Pancreas (tissue), 10 donors: ENCODE measurements at places on chromosomes 2 and 18. TPM values are rescaled to one million over a fixed set of nuclear protein-coding genes. Genes with fewer than 3 reads are reported as not detected.

The IL1RL1 gene
- 1.3 TPM for polyA plus RNA-seq

The LIMS2 gene
- 77.9 TPM for polyA plus RNA-seq

The UGT1A7 gene
- polyA plus RNA-seq, result not detected

The MOGAT1 gene
- not detected for polyA plus RNA-seq

The AQP12B gene
- polyA plus RNA-seq, result 158 TPM

The CEP76 gene
- polyA plus RNA-seq, result 2.4 TPM

The TTC27 gene
- polyA plus RNA-seq, result 6.7 TPM

The PPP1R1C gene
- polyA plus RNA-seq, result 1.9 TPM

The HOXD11 gene
- polyA plus RNA-seq, result not detected

The KLHL30 gene
- polyA plus RNA-seq, result 0.12 TPM

The COL3A1 gene
- 16.7 TPM for polyA plus RNA-seq

The MOCOS gene
- 0.49 TPM for polyA plus RNA-seq

The MYL1 gene
- polyA plus RNA-seq, result 1.2 TPM

The EFEMP1 gene
- polyA plus RNA-seq, result 25.7 TPM

The SNORC gene
- 13.2 TPM for polyA plus RNA-seq

The ADD2 gene
- polyA plus RNA-seq, result 0.38 TPM

The ECEL1 gene
- polyA plus RNA-seq, result 0.30 TPM

The RNF152 gene
- polyA plus RNA-seq, result 0.91 TPM
